ENCODE measurements at places on chromosomes 11 and 22.

- no peak for DNase-seq
Observed at GRCh38 chr11:122220321-122220720, 104.3 kb upstream of the BLID start.

- no peak for DNase-seq
Observed at GRCh38 chr11:112856591-112856990, 104.6 kb upstream of the NCAM1 start.

DNA sequence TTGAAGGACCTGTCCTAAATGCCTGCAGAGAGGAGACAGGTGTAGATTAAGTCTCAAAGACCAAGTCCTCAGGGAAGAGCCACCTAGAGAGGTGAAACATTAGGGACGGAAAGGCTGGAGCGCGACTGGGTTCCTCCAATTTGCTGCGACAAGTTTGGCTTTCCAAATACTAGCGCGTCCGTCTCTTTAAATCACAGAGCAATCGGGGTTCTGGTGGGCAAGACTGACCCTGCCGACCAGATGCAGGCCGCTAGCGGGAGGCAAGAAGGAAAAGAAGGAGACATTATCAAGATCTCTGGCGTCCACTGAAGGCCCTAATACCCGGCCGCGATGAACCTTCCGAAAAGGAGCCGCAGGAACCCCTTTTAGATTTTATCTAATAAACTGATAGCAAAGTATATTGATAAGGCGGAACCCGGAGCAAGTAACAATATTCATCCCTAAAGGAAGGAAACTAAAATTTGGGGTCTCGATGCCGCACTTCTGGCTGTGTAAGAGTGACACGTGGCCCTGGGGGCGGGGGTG is 128.2 kb upstream of the C11orf58 start:
- DNase-seq, result no peak

GRCh38 chr11:59218893-59219292 is 6.2 kb upstream of the MPEG1 start:
- DNase-seq, result no peak
